Left lung (tissue), 14 donors: ENCODE measurements at places on chromosomes 7 and 10.

DNA sequence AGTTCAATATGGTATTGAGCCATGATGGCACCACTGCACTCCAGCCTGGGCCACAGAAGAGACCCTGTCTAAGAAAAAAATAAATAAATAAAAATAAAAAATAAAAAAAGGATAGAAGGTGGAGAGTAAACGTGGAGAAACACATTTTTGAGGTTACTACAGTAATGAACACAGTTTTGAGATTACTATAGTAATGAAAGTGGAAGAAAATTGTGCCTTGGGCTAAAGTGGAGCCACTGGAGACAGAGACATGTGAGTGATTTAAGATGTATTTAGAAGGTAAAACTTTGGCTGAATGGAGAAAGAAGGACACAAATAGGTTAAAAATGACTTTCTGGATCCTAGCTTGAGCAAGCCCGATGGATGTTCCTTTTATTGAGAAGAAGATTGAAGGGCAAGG lies 76.8 kb downstream of the HGF start:
- DNase-seq = no peak

DNA sequence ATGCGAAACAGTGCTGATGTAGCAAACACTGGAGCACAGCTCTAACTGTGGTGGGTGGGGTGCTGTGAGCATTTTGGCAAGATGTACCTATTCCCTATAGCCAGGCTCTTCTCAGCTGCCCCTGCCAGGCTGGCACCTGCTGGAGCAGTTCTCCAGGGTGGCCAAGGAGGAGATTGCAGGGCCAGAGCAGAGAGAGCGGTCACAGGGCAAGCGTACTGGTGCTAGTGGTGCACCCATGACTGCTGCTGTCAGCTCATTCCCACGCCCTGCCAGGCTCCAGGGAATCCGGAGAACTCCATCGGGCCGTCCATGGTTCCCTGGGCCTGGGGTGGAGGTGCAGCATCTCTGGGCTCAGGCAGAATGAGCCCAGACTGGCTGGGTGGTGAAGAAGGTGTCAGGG lies 2.1 kb downstream of the COL13A1 start:
- no peak for DNase-seq

- no peak for DNase-seq
These were observed 411.0 kb upstream of the FOXK1 start for GRCh38 chr7:4270941-4271715.

DNA sequence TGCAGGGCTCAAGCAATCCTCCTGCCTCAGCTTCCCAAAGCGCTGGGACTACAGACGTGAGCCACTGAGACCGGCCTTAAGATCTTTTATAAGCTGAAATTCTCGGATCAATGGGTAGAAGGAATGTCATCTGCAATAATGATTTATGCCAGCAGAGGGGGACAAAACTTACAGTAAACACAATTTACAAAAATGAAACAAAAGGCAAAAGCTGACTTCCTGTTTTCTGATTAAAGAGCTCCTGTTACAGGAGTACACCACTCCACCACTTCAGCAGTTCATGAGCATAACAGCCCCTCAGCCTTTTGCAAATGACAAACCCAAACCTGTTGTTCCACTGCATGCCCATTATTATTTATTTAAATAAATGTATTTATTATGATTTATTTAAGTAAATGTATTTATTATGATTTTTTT lies 88.5 kb upstream of the ATP6V0A4 start:
- no peak for DNase-seq

- no peak for DNase-seq
These were observed 67.4 kb upstream of the GNA12 start for GRCh38 chr7:2911466-2911865.

DNA sequence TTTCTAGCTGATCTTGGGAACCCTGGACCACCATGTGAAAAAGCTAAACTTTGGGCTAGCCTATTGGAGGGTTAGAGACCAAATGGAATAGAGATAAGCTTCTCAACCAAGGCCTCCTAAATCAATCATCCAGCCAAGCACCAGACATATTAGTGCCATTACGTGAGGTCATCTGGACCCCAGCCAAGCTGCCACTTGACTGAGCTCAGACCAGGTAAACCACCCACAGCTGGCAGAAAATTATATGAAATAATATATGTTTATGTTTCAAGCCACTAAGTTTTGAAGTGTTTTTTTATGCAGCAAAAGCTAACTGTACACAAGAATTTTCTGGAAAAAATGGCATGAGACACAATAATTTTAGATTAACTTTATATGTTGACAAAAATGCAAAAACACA lies 82.6 kb upstream of the PCGF5 start:
- no peak for DNase-seq

DNA sequence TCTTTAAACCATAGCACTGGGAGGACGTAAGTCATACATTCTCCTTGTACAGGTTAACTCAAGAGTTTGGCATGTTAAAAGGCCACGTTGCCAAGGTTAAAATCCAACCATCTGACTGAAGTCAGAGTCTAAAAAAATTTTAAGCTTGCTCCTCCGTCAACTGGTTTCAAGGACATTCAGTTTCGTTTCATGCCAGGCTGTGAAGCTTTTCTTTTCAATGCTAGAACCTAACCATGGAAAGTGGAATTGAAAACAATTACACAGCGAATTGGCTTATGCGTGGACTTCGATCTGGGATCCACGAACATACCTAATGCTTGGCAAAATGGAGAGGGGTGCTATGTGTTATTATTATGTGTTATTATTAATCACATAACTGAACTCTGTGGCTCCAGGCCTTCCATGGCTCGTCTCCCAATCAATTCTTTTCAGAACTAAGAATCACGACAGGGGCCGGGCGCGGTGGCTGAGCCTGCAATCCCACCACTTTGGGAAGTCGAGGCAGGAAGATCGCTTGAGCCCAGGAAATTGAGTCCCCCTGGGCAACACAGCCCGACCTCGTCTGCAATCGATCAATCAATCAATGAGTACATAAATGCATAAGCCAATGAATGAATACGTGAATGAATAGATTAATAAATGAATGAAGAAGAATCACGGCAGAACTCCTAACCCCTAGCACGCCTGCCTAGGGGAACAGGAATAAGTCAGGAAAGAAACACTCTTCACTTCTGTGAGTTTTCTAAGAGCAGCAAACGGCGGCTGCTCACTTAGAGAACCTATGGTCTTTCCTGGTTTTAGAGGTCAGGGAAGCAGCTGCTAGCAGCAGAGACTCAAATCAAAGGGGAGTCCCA lies 733 bp upstream of the ARL5B start:
- no peak for DNase-seq

DNA sequence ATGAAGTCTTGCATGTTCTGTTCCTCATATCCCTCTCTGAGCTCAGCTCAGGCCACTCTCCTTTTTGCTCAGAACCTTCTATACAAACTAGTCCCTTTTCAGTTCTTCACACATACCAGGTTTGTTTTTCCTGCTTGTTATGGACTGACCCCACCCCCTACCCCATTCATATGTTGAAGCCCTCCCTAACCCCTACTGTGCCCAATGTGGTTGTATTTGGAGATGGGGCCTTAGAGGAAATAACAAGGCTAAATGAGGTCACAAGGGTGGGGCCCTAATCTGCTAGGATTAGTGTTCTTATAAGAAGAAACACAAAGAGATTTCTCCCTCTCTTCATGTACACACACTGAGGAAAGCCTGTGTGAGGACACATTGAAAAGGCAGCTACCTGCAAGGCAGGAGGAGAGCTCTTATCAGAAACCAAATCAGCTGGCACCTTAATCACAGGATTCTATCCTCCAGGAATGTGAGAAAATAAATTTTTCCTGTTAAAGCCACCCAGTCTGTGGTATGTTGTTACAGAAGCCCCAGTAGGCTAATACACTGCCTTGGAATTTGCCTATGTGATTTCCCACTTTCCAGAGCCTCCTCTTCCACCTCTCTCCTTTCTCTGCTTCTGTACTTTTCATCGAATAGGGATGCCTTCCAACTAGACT lies 67.3 kb upstream of the DNAJB12 start:
- DNase-seq = no peak

GRCh38 chr7:100413346-100413745 lies 15.2 kb downstream of the ZCWPW1 start:
- DNase-seq = no peak

DNA sequence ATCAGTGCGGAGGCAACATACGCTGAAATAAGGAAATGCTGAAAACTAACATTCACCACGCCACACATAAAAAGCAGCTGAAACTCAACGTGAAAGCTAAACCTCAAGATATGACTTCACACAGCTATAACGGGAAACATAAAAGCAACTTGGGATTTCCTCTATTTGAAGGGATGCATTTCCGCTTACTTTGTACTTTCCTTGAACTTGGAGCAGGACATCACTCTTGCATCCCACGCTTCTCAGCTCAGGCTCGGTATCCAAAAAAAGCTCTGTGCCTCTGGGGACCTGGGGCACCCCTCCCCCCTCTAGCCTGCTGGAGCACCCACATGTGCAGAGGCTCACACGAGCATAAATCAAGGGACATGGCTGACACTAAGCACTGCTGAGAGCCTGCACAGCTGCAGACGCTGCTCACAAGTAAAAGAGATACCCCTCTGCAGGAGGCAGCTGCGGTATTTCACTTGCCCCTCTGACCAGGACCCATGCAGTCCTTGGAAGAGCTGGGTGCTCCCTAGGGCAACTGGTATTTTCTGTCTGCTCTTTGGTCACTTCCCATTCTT lies 34.2 kb downstream of the PARD3 start:
- no peak for DNase-seq

DNA sequence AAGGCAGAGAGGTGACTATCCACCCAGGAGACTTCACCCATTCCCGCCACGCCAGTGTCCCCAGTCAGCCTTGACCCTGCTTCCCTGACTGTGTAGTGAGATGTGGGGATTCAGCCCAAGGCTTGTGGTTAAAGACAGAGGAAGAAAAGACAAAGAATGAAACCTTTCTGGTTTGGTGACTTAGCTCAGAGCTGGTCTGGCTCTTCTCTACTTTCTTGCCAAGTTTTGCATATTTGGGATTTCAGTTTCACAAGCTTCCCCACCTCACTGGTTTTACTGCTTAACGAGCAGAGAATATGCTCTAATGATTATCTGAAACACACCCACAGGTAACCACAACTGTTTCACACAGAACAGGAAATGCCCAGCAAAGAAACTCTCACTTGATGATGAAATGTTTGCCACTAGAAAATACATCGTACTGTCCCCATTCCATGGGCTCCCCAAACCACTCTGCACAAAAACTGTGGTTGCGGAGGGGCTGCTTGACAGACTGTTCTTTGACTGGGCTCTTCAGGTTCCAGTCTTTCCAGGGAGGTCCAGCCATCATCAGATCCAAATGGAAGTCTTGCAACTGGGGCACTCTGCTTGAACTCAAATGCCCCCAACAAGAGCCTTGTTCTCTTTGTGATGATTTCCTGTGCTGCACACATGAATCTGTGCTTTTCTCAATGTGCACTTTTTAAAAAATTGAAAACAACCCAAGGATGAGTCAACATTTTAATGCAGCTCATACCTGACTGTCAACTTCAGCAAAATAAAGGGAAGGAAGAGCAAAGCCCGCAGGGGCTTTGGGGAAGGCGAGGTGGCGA lies 95.5 kb downstream of the CTBP2 start:
- DNase-seq = no peak

GRCh38 chr10:14560274-14560673 lies 214.4 kb downstream of the FAM107B start:
- no peak for DNase-seq

GRCh38 chr10:102795453-102796406 lies 41.5 kb downstream of the CYP17A1 start:
- no peak for DNase-seq

DNA sequence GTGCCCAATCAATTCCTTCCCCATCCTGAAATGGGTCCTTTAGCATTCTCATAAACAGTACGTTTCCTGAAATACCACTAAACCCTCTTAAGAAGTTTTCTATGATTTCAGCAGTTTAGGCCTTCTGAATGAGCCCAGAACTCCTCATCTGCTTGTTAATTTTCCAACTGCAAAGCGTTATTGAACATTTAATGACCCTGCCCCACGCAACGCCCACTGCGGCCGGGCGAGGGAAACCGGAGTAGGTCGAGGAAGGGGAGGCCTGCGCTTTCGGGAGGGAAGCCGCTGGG lies 608 bp upstream of the UBN2 start:
- DNase-seq = no peak

GRCh38 chr10:82628373-82628772 lies 753.4 kb downstream of the NRG3 start:
- DNase-seq = peak; percentile 37

GRCh38 chr10:118266098-118266748 lies 75.9 kb downstream of the FAM204A start:
- no peak for DNase-seq

GRCh38 chr10:29140991-29141390 lies 147.9 kb upstream of the LYZL1 start:
- no peak for DNase-seq

DNA sequence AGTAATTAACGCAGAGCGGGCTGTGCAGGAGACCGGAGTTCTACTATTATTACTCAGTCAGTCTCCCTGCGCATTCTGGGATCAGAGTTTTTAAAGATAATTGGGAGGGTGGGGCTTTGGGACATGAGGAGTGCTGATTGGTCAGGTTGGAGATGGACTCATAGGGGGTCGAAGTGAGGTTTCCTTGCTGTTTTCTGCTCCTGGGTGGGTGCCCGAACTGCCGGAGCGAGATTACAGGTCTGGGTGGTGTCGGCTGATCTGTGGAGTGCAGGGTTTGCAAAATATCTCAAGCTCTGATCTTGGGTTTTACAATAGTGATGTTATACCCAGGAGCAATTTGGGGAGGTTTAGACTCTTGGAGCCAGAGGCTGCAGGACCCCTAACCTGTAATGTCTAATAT lies 3.9 kb upstream of the LRRC27 start:
- peak; percentile 21 for DNase-seq

GRCh38 chr10:124532788-124533187 lies 71.2 kb downstream of the LHPP start:
- DNase-seq = no peak

DNA sequence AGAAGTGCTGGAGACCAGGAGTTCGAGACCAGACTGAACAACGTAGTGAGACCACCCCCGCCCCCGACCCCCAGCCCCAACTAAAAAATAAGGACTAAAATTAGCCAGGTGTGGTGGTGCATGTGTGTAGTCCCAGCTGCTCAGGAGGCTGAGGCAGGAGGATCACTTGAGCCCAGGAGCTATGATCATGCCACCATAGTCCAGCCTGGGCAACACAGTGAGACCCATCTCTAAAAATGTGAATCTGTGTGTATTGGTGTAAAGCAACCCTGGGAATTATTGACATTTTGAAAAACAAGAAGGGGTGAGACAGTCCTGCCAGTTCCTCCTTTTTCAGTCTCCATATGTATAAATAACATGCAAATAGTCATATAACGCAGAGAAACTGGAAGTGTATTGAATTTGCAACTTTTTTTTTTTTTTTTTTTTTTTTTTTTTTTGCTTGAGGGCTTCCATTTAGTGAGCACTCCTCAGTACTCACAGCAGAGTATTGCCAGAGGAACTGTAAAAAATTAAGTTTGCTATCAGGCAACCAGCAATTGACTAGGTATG lies 3.4 kb upstream of the ITGB1 start:
- DNase-seq = no peak

GRCh38 chr7:23477962-23478866 lies 7.9 kb upstream of the IGF2BP3 start:
- no peak for DNase-seq

DNA sequence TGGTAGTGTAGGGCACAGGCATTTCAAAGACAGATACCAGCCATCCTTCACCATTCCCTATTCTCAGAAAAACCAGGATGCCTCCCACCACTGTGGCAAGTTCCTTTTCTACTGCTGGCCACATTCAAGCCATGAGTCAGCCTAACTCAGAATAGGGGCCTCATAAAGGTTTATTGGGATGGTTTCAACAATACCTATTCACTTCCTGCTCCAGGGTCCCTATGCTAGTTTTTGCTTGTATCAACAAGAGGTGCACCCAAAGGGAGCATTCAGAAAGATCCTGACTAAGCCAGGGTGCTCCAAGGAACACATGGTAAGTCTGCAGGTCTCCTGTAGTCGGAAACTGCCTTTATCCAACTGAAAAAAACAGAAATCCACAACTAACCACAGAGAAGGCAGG lies 76.9 kb upstream of the EGR2 start:
- no peak for DNase-seq
